ENCODE measurements at places on chromosomes 16 and 17.

DNA sequence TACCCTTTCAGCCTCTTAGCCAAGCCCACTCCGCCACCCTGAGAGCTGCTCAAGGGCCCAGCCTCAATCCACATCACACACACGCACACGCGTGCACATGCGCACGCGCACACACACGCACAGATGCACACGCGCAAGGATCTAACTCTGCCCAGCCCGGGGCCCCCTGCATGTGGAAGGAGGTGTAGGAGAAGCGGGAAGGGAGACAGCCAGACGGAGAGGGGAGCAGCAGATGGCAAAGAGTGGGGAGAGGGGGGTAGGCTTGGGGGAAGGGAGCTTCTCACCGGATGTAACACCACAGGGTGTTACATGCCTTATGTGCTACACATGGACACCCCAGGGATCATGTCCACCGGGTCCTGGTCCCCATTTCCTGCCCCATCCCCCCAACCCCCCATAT, 15.3 kb downstream of the DLG4 start:
- DNase-seq = no peak

GRCh38 chr16:57134982-57135381, 42.6 kb downstream of the CPNE2 start:
- DNase-seq = no peak

DNA sequence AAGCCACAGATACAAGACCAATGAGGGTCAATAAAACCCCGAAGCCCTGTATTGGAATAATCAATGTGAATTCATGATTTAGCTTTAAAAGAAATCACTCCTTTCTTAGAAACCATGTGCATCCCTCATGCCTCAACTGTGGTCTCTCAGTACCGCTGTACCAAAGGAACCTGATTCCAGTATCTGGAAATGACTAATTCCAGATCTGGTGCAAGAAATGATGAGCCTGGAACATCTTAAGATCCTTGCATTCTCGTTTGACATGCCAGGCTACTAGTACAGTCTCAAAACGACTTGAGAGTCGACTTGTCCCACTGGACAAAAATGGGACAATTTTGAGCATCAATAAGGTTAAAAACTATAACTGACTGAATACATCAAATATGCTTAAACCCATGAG, 21.2 kb downstream of the USP31 start:
- no peak for DNase-seq

DNA sequence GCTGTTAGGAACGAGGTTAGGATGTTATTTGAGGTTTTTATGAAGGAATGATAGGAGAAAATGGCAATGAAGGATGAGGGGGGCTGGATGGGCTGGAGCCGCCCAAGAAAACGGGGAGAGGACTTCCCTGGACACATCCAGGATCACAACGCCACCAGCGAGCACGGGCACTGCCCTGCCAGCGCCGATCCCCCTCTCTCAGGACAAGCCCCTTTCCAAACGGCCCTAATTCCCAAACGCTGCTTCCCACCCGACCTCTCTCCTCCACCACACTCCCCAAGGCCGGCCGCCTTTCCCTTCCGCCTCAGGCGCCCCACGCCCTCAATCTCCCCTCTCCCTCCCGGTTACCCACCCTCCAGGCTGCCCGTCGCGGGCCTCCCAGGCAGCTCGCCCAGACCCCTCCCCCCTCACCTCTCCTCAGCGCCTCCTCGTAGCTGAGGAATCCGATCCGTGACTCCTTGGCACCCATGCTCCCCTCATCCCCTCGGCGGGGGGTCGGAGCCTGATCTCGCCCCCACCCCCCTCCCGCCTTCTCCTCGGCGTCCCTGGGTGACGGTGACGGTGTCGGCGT, 377 bp downstream of the USP32 start:
- no peak for DNase-seq

GRCh38 chr17:51699303-51699702, 439.0 kb downstream of the UTP18 start:
- DNase-seq = no peak

Data from left forelimb (tissue), 1 donor.